ENCODE measurements at places on chromosomes 11 and 22. TPM values are rescaled to one million over a fixed set of nuclear protein-coding genes. Genes with fewer than 3 reads are reported as not detected.

- DNase-seq = peak; percentile 85
These were observed at the start of the genes CCDC157 and SF3A1 for GRCh38 chr22:30356449-30357235. Gene CCDC157 (plus strand): TSS chr22:30357007. CDS start chr22:30366001, 8,994 bp downstream. Gene SF3A1 (minus strand): TSS chr22:30356894. CDS start chr22:30356792, 102 bp downstream.

GRCh38 chr11:43649921-43650320 is 30.6 kb upstream of the HSD17B12 start:
- DNase-seq = no peak

- no peak for DNase-seq
These were observed 307.7 kb downstream of the SHANK2 start for GRCh38 chr11:70944636-70945035.

- no peak for DNase-seq
These were observed 2.3 kb downstream of the IL2RB start for GRCh38 chr22:37147186-37147990.

DNA sequence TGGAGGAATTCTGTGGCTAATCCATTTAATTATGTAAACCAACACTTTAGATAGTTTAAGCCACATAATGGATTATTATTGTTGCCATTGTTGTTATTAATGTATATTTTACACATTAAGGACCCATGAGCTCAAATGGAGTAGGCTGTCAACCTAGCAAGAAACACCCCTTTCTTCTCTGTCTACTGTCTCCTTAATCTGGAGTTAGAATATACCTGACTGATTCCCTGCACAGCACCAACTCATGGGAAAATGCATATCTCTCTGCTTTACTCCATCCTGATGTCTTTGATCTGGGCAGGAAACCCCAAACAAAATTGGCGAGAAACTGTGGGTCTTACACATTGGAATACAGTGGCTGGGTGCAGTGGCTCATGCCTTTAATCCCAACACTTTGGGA is 24.0 kb upstream of the ME3 start:
- no peak for DNase-seq

Gene TMEM45B
- total RNA-seq = 7.3 TPM

Gene CSRP3
- not detected for total RNA-seq

Gene PYGM
- total RNA-seq = 4.5 TPM

Gene CECR2
- 0.44 TPM for total RNA-seq

Gene DNAJB7
- not detected for total RNA-seq

All from breast epithelium (tissue), 4 donors.